Bronchial epithelial cell (primary cell): ENCODE measurements at places on chromosomes 6 and 20. TPM values are rescaled to one million over a fixed set of nuclear protein-coding genes. Genes with fewer than 3 reads are reported as not detected.

The TAAR9 gene
- not detected in 2 replicates for total RNA-seq

The TP53TG5 gene
- 0.13 TPM in 1 of 2 replicates, not detected in the other for total RNA-seq

The CTCFL gene
- not detected in 2 replicates for total RNA-seq

The ELOVL4 gene
- total RNA-seq: 6.1 and 15.0 TPM in 2 replicates

The EFCAB8 gene
- total RNA-seq: under 0.01 and 0.38 TPM in 2 replicates

The MAFB gene
- 1.3 and 3.6 TPM in 2 replicates for total RNA-seq

DNA sequence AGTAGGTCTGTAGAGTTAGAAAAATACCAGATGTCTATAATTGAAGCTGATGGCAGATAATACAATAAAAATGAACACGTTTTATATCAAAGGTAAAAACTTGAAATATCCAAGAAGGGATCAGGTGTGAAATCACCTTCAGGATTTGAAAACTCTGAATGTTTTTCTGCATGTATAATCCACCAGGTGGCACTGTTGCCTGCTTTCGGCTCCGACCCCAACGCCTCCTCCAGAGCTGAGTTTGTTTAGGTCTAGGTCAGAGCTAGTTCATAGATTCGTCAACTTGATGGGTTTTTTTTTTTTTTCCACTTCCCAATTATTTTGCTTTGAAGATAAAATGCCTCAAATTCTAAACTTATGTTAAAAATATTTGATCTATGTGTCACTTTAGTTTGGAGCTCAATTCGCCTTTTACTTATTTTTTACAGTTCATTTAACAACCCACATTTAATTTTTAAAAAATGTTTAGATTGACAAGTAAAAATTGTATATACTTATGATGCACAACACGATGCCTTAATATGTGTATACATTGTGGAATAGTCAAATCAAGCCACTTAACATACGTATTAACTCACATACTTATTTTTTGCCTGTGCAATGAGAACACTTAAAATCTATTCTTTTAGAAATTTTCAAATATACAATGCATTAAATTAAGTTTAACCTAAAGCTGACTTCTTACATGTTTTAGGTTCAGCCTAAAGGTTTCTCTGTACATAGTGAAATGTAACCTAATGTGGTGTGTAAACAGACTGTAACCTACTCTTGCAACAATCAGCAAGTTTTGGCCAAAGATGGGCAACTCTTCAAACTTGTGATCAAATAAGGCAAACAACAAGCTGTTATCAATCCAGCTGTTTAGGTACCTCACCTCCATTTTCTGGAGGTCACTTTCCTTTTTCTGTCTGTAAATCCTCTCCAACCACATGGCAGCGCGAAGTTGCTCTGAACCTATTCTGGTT lies 39.4 kb upstream of the ENPP4 start:
- peak; percentile 37 for DNase-seq

- DNase-seq: no peak
These were observed 1.4 kb upstream of the SLC29A1 start for GRCh38 chr6:44221961-44222335.

GRCh38 chr6:128278836-128279235 lies 241.6 kb downstream of the PTPRK start:
- DNase-seq: no peak

DNA sequence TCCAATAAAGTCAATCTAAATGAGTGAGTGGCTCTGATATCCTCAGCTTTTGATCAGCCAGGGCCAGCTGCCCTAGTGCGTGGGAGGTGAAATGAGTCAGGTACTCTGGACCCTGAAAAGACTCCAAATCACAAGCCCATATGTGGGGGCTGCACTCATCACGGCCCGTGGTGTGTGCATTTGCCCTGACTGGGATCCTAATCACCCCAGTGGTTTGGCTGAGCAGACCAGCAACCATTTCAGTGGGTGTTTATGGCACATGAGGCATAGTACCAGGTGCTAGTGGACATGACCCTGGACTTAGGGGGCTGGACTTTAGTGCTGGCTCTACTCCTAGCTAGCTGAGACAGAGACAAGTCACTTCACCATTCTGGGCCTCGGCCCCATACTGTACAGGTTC lies 39.4 kb downstream of the SCML4 start:
- DNase-seq: no peak

DNA sequence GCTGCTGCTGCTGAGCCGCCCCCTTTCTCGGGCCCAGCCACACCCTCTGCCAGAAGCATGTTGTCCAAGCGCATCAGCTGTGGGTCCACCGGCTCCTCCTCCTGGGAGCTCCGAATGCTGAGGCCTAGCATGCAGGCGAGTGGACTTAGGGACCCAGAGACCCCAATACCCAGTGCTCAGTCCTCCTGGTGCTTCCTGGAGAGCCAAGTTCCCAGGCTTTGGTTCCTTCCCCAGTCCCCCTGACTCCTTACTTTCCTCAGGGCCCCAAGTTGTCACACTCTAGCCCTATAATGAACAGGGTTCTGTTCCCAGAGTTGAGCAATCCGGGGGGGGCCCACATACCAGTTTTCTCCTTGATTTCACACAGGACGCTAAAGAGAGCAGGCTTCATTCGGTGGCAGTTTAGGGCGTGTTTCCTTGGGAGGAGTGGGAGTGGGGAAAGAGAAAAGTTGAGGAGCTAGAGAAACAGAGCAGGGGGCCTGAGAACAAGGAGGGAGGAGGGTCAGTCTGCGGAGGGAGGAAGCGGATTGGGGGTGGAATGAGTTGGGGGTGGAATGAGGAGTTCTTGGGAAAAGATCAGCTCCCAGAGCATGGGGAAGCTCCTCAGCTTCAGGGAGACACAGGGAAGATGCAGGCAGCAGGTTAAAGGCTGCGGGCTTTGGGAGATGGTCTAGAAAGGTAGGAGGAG lies 1.5 kb downstream of the PBX2 start:
- DNase-seq: no peak

DNA sequence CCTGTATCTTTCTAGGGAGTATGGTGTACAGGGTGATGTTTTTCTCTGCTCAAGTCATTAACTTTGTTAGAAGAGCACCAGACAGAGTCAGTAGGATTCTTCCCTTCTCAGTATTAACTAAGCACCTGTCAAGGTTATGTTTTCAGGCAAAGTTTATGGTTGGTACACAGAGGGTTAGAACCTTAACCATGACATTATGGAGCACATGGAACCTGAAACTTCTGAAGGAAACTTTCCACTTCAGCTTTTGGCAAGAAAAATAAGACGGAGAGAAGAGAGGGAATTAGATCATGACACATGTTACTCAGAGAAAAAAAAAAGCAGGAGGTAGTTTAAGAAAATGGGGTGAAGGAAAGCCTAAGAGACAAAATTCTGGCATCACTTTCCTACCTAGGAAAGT lies 112.9 kb upstream of the PDE7B start:
- DNase-seq: no peak

- no peak for DNase-seq
These were observed 11.9 kb downstream of the SYNE1 start for GRCh38 chr6:152625213-152625612.

GRCh38 chr6:117547688-117548621 lies 54.4 kb downstream of the GOPC start:
- DNase-seq: no peak

GRCh38 chr6:13767121-13767808 lies 47.1 kb downstream of the MCUR1 start:
- DNase-seq: no peak
